ENCODE measurements at places on chromosomes 4 and X.

- DNase-seq = no peak
These were observed 37.3 kb downstream of the PHKA2 start for GRCh38 chrX:18946611-18947010.

DNA sequence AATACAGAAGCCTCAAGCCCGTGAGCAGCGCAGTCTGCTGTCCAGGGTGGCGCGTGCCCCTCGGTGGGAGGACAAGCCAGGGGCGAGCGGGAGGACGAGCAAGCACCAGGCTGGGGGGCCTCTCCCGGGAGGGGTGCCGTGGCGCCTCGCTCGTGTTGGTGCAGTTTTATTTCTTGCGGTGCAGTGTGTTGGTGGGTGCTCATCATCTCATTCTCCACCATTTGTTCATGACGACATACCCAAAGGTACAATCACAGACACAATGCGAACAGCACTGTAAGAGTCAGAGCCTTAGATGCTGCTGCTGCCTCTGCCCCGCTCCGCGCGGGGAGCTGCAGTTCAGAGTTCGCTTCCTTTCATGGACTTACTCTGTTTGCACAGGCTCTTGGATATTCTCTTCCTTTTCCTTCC is 30.3 kb downstream of the RGS12 start:
- no peak for DNase-seq

GRCh38 chr4:89737888-89738287 is 99.1 kb downstream of the SNCA start:
- no peak for DNase-seq

DNA sequence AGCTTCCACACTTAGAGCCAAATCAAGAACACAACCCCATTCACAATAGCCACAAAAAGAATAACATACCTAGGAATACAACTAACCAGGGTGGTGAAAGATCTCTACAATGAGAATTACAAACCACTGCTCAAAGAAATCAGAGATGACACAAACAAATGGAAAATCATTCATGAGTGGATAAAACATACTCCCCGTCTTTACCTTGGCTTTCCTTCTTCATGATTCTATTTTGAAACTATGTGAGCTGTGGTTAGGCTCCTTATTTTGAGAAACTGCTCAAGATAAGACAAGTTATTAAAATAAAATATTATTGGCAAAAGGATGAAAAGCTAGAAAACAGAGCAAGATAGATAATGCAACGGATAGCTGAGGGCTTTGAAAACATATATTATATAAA is 598.1 kb upstream of the FAT1 start:
- DNase-seq = no peak

DNA sequence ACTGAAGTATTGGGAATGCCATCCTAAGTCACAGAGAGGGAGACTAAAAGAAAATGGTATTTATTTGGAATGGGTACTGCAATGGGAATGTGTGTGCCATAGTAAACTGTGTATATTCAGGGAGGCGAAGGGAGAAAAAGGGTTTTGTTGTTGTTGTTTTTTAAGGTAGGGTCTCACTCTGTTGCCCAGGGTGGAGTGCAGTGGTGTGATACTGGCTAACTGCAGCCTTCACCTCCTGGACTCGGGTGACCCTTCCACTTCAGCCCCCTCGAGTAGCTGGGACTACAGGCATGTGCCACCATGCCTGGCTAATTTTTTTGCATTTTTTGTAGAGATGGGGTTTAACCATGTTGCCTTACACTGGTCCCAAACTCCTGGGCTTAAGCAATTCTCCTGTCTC is 4.3 kb upstream of the SLC10A3 start:
- DNase-seq = no peak

GRCh38 chrX:47614618-47615017 is 5.0 kb downstream of the SYN1 start:
- no peak for DNase-seq

GRCh38 chrX:37320541-37321203 is 28.5 kb upstream of the PRRG1 start:
- DNase-seq = no peak

- DNase-seq = no peak
These were observed 383.4 kb downstream of the FAM133A start for GRCh38 chrX:94057385-94057784.

DNA sequence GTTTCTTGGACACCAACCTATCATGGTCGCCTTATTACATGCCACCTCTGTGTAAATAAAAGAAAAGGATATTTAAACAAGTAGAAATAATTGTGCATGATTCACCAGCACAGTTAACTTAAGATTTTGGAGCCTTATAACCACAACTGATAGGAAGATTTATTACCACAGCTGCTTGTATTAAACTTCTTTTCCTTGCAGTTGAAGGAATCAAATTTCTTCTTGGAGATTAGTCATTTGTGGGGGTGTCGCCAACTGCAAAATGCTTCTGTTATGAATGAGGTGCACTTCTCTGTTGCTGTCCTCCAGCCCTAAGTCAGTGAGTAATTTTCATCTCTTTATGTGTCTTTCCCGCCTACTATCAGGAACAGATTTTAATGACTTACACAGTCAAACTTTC is 73.3 kb downstream of the OR13H1 start:
- DNase-seq = no peak

DNA sequence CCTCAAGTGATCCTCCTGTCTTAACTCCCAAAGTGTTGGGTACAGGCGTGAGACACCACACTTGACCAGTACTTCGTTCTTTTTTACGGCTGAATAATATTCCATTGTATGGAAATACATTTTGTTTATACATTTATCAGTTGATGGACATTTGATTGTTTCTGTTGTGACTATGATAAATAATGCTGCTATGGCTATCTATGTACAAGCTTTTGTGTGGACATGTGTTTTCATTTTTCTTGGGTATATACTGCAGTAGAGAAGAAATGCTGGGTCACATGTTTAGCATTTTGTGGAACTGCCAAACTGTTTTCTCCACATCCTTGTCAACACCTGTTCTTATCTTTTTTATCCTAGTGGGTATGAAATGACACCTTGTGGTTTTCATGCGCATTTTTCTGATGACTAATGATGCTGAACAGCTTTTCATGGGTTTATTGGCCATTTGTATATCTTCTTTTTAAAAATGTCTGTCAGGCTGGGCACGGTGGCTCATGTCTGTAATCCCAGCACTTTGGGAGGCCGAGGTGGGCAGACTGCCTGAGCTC is 37.3 kb downstream of the SAT1 start:
- DNase-seq = no peak

DNA sequence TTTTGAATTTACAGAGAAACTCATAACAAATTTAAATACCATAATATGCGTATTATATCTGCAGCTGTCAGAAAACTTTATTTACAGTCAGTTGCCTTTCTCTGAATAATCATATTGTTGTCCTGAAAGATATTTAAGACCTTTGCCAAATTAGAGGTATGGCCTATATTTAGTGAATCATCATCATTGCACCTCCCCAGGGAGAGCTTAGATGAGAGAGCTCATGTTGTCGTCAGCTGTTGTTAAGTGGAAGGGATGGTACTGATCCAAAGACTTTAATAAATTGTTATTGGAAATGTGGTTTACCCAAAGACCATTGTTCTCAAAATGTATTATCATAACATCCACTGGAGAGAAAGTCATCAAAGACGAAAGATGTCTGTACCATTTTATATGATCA is 128.6 kb downstream of the HTR2C start:
- no peak for DNase-seq

DNA sequence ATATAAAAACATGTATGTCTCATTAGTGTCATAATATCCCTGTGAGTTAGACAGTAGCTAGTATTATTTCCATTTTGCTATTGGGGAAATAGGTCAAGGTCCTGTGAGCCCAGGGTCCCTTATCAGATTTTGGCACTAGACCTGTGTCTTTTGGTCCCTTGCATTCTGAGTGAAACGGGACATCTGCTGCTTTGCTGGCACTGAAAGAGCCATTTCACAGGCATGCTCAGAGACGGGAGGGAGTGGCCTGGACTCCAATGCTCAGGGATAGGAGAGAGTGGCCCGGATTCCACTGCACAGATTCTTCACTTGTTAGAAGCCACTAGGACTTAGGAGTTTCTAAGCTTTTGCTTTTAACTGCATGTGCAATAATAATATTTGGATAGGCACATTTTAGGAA is 177.2 kb downstream of the TSPAN5 start:
- DNase-seq = no peak

DNA sequence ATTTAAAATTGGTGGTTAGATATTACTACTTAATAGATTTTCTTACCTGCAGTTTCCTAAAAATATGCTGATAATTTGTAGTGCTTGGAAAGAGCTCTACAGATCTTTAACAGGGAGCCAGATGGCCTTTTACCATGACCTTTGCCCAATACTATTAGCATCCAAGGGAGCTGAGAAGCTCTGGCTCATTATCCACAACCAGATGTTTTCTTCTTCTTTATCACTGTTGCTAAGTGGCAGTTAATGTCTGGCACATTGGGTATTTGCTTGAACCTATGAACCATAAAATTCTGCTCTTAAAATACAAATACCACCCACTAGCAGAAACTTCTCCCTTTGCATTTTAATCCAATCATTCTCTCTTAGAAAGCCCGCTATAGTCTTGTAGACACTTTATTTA is 1480.3 kb downstream of the C4orf33 start:
- no peak for DNase-seq

DNA sequence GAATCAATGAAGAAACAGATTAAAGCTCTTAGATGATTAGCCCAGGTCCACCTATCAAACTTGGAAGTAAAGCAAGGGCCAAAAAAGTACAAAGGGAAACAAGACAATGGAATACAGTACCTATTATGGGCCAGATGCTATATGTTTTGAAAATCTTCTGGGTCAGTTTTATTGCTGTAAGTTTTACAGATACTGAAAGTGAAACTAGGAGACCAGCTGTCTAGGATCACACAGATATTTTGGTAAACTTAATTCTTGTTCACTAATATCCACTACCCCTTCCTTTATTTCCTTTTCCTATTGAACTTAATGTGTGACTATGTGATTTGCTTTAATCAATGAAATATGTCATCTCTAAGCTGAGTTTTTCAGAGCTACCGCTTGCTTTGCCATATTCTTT is 505.4 kb upstream of the PITX2 start:
- DNase-seq = no peak

- no peak for DNase-seq
These were observed 346.4 kb downstream of the PTTG2 start for GRCh38 chr4:38306482-38307071.

DNA sequence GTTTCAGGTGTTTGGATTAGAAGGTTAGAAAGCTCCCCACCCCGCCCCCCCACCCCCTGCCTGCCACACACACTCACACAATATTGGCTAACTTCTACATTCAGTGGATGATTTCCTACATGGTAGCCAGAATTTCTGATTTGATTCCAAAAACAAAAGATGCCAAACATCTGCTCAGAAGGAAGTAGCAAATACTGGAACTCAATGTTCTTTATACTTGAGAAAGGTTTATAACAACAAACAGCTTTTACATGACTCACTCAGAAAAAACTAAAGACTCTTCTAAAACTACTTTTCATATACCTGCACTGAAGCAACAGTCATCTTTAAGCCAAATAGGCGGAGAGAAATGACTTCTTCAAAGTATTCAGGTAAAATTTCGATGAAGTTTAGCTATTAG is 750.5 kb upstream of the POU3F4 start:
- no peak for DNase-seq

GRCh38 chrX:136049608-136050007 is 64.4 kb downstream of the SLC9A6 start:
- no peak for DNase-seq

DNA sequence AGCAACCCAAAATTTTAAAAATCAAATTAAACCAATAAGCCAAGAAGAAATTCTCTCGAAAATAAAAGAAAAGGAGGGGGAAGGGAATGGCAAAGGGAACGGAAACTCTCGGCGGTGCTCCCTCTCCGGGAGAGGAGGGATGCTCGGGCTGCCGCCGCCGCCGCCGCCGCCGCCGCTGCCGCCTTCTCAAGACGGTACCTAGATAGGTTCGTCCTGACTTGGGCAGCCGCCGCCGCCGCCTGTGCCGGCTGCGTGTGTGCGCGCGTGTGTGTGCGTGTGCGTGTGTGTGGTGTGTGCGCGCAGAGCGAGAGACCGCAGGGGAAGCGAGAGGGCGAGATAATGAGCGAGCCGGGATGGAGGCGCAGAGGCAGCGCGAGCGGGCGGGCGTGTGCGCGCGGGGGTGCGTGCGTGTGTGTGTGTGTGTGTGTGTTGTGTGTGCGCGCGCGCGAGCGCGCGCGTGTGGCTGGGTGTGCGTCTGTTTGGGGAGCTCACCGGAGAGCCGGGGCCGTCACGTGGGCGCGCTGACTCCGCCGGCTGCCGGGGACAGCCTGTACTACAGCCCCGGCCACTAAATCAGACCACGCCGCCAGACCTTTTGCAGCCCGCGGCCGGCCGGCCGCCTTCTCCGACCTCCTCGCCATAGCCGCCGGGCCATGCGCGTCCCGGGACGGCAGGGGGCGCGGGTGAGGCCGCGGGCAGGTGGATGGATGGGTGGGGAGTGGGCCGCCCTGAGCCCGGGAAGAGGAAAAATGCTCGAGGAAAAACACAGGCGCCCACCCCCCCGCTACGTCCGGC is 111.6 kb downstream of the DHX15 start:
- peak; percentile 34 for DNase-seq

GRCh38 chr4:74423104-74423503 is 21.8 kb upstream of the AREG start:
- no peak for DNase-seq

DNA sequence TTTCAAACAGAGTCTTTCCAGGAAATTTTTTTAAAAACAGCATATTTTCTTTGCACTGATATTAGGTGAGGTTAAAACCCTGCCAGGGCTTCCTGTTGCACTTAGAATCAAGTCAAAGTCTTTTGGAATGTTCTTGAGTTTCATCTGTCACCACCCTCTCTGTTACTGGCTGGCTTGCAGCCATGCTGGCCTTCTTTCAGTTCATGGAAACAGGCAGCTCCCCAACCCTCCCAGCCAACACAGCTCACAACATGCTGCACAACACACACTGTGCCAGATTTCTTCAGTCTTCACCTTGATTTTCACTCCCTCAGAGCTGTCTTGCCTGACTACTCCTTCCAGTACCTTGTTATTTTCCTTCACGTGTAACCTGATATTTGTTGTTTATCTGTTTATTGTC is 129.5 kb downstream of the KCNIP4 start:
- DNase-seq = no peak

DNA sequence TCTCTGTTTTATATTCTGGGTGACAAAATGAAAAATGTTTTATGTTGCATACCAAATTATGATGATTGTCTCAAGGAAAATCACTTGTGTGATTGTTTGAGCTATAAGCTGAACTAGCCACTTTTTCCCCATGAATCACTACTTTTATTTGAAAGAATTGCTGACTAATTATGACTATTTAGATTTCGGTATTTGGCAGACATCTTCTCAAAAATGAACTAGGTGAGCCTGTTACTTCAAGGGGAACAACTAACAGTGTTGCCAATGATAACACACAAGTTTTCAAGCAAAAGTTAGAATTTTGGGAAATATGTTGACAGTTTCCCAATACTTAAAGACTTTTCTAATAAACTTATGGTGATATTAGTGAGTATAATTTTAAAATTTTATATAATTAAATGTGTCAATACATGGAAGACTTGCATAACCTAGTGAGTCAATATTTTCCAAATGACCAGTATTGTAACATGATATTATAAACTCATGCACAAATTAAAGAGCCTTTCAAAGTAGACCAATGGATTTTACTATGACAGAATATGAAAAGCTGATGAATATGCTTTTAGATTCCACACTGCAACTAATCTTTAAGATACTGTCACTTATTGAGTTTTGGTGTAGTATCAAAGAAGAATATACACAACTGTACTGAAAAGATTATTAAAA is 187.7 kb upstream of the GATB start:
- DNase-seq = no peak

- DNase-seq = no peak
These were observed 103.3 kb upstream of the SLC4A4 start for GRCh38 chr4:71235311-71236201.
